ENCODE measurements at places on chromosomes 12 and 14.
A peak's percentile ranks its signal among the peaks of the same experiment; 100 is the strongest.

- no peak for DNase-seq
These were observed 52.4 kb downstream of the BRMS1L start for GRCh38 chr14:35878272-35879150.

GRCh38 chr12:2003676-2004112 is 563 bp downstream of the DCP1B start:
- no peak for DNase-seq

DNA sequence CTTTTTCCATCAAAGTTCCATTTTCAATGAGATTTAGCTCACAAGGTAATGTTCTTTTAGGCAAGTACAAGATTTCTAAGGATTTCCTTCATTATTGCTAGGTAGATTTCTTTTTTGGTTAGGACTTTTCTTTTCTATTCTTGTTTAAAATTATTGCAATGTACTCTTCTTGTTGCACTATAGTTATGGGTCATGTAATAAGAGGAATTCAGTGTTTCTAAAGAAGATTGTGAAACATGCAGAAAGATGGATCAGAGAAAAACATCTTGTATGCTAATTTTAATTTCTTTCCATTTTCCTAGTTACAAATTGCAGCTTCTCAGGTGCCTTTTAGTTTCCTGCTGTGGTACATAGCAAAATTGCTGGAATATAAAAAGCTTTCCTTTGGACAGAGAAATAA is 56.1 kb downstream of the BTG1 start:
- DNase-seq: no peak

DNA sequence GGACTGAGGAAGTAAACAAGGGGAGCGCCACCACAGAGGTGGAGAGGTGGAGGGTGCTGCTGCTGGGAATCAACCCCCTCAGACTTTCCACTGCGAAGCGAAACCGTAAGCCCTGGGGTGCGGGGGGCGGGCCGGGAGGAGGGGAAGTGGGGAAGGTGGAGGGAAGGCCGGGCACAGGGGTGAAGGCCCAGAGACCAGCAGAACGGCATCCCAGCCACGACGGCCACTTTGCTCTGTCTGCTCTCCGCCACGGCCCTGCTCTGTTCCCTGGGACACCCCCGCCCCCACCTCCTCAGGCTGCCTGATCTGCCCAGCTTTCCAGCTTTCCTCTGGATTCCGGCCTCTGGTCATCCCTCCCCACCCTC is at the start of gene LAG3:
Gene LAG3, plus strand, starts transcription at position 190 of the 365 bp plus-strand sequence. CDS start 333 bp downstream, outside the sequence.
- peak; percentile 61 for DNase-seq

DNA sequence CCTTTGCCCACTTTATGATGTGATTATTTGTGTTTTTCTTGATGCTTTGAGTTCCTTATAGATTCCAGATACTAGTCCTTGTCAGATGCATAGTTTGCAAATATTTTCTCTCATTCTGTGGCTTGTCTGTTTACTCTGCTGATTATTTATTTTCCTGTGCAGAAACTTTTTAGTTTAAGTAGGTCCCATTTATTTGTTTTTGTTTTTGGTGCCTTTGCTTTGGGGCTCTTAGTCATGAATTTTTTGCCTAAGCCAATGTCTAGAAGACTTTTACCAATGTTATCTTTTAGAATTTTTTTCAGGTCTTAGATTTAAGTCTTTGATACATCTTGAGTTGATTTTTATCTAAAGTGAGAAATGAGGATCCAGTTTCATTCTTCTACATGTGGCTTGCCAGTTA is 667.3 kb downstream of the SLC16A7 start:
- no peak for DNase-seq

- no peak for DNase-seq
These were observed 1.9 kb downstream of the ADSS1 start for GRCh38 chr14:104725772-104726548.

GRCh38 chr12:132801741-132802140 is 26.9 kb downstream of the GOLGA3 start:
- no peak for DNase-seq

- no peak for DNase-seq
These were observed 631 bp upstream of the PTGR2 start for GRCh38 chr14:73851000-73851399.

DNA sequence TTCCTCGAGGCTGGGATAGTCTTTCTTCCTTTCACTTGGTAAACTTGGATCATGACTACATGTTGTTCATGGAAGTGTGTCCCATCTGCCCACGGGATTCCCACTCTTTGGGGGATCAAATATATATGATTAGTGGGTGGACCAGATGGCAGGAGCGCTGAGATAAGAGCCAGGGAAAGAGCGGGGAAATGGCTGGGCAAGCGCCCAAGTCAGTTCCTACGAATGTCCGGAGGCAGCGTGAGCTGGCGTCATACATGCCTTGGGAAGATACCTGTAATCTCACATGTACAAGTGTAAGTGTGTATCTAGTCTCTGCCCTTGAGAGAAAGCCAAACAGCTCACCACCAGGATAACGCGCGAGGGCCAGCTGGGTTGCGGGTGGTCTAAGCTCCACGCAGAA is 62.3 kb downstream of the FZD10 start:
- no peak for DNase-seq

DNA sequence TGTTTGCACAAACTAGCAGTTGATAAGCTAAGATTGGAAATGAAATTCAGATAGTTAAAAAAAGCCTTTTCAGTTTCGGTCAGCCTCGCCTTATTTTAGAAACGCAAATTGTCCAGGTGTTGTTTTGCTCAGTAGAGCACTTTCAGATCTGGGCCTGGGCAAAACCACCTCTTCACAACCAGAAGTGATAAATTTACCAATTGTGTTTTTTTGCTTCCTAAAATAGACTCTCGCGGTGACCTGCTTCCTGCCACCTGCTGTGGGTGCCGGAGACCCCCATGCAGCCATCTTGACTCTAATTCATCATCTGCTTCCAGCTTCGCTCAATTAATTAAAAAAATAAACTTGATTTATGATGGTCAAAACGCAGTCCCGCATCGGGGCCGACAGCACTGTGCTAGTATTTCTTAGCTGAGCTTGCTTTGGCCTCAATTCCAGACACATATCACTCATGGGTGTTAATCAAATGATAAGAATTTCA is 335.6 kb downstream of the TMEM121 start:
- peak; percentile 34 for DNase-seq

- no peak for DNase-seq
These were observed 5.4 kb upstream of the KRT2 start for GRCh38 chr12:52657250-52657902.

GRCh38 chr14:77738559-77739250 is 22.3 kb downstream of the SNW1 start:
- DNase-seq: no peak

- DNase-seq: no peak
These were observed 18.7 kb upstream of the EPYC start for GRCh38 chr12:91023326-91024004.

DNA sequence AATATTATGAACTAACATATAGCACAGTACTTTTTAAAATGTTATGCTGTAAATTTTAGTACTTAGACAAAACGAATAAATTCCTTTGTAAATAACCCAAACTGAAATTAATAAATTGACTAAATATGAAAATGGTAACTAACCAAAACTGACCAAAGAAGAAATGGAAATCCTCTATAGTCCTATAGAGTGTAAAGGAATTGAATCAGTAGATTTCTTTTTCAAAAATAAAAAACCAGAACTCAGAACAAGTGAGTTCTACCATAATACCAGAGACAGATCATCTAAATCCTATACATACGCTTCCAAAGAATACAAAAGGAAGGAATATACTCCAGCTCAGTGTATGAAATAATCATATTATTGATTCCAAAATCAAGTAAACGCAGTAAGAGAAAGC is 39.8 kb downstream of the TMPRSS12 start:
- no peak for DNase-seq

- DNase-seq: peak; percentile 58
These were observed 5.1 kb downstream of the EFS start for GRCh38 chr14:23359722-23360447.

- DNase-seq: peak; percentile 18
These were observed 19.9 kb upstream of the KRT83 start for GRCh38 chr12:52341066-52341580.

DNA sequence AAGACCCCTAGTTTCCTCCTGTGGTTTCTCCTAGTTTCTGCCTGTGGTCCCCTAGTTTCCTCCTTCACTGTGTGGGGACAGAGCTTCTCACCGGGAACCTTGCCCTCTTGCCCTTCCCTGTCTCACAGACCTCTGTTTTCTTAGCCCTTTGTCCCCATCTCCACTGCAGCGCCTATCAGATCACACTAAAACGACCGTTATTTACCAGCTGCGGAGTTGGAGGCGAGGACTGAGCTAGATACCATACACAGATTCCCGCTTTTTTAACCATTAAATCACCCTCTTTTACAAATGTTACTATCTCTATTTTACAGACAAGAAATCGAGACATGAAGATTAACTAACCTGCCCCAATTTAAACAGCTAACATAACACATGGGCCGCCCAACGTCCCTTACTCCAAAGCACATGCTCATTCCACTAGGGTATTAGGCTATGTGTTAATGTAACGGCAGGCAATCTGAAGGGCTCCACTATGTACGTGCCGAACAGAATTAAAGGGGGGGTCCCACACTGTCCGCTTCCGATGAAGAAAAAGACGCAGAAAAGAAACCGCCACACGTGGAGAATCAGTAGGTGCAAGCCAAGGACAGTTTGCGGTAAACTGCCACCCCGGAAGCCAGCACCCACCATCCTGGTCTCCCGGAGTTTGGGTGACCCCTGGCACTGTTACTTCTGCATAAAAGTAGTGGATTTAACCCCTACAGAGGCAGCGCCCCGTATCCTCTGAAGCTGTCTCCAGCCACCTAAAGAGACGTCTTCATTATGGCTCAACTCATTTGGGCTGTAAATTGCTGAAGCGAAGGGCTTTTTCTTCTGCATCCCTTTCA is 1.9 kb upstream of the FKBP4 start:
- DNase-seq: no peak

DNA sequence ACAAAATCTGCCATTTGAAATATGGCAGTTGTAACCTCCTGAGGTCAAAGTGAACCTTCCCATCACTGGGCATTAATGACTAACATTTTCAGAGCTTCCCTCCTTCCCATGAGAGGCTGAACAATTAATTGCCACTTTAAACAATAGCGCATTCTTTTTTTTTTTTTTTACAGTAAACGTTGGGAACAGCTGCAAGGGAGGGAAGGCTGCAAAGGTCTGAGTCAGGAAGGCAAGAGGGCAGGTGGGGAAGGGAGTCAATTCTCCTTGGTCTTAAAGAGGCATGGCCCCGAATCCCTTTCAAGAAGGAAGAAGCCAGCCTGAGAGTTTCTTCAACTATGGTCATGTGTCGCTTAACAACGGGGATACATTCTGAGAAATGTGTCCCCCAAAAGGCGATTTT is 41.0 kb upstream of the PLEKHG3 start:
- DNase-seq: no peak

DNA sequence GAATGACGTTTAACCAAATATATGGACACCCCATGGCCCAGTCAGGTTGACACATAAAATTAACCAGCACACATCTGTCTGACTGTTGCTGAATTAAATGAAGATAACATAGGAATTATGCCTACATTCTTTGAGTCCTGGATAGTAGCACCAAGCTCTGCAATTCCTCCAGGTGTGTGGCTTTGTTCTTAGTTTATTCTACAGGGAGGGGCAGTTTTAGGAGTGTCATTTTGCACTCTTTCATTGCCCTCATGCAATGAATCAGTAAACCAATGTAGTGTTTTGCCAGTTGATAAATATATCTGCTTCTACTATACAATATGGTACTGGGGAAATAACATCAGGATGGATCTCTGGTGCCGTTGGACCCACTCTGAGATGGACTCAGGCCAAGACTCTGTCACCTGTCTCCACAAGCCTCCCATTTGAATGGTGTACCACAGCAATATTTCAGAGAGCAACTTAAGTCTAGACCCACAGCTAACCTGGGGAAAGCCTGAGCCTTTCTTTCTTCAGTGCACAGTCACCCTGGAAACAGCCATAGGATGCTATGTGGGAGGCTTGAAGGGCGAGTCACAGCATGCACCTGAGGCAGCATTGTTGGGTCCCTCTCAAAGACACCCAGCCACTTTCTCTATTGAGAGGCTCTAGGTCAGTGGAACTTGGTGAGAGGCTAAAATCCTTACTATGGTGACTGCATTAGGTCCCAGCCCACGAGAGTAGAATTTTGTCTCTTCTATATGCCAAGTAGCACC is 73.2 kb downstream of the ANO4 start:
- DNase-seq: no peak

- no peak for DNase-seq
These were observed 184.5 kb downstream of the SSPN start for GRCh38 chr12:26379777-26380467.

DNA sequence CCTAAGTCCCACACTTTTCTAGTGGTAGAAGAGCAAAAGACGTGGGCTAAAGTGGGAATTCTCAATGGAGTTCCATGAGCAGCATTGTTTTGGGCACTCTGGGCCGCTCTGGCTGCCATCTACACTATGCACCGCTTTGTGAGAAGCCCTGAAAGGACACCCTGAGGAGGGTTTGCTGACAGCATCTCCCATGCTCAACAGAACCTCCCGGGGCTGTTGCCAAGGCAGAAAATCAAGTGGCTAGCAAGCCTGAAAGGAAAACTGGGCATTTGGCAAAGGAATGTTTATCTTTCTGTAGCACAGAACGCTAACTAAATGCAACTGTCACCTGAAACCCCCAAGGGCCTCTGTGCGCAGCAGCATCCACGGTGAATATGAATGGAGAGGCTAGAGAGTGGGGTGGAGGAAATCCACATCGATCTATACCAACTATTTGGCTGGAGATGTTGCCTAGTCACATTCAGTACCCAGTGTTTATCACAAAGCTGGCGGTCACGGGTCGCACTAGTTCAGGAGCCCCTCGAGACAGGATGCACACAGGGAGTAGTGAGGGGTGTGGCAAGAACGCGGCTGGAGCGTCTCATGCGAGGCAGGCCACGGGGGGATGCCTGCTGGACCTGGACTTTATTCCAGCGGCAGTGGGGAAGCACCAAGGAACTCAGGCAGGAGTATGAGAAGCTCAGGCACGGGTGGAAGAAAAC is 14.2 kb downstream of the APPL2 start:
- no peak for DNase-seq
